ENCODE measurements at places on chromosomes 2 and 18.

DNA sequence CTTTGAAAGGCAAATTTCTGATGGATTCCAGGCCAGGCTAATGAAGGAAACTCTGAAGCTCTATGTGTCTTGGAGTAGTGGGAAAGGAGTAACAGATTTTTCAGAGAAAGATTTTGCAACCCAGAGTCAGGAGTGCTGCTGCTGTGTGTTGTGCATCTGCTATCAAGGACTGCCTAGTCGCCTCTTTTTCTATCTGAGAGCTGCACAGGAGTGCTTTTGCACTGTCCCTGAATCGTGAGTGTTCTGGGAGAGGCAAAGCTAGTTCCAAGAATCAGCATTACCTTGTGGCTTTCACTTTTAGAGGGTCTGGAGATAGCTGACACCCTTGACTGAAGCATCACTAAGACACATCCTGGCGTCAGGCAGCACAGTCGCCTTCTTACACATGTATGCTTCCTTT is 336.4 kb downstream of the PARD3B start:
- DNase-seq, result no peak

- DNase-seq, result no peak
These were observed 195.3 kb downstream of the SMAD2 start for GRCh38 chr18:47735041-47735702.

- DNase-seq, result no peak
These were observed 17.2 kb downstream of the TNP1 start for GRCh38 chr2:216842636-216843035.

DNA sequence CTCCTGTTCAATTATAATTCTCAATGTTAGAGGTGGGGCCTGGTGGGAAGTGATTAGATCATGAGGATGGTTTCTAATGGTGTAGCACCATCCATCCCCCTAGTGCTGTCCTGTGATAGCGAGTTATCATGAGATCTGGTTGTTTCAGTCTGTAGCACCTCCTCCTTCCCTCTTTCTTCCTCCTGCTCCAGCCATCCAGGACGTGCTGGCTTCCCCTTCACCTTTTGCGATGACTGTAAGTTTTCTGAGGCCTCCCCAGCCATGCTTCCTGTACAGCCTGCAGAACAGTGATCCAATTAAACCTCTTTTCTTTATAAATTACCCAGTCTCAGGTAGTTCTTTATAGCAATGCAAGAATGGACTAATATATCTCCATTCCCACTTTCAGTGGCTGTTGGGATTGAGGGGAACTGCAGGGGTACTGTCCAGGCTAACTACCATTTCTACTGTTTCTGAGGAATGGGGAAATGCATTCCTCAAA is 19.2 kb downstream of the SPIRE1 start:
- no peak for DNase-seq

DNA sequence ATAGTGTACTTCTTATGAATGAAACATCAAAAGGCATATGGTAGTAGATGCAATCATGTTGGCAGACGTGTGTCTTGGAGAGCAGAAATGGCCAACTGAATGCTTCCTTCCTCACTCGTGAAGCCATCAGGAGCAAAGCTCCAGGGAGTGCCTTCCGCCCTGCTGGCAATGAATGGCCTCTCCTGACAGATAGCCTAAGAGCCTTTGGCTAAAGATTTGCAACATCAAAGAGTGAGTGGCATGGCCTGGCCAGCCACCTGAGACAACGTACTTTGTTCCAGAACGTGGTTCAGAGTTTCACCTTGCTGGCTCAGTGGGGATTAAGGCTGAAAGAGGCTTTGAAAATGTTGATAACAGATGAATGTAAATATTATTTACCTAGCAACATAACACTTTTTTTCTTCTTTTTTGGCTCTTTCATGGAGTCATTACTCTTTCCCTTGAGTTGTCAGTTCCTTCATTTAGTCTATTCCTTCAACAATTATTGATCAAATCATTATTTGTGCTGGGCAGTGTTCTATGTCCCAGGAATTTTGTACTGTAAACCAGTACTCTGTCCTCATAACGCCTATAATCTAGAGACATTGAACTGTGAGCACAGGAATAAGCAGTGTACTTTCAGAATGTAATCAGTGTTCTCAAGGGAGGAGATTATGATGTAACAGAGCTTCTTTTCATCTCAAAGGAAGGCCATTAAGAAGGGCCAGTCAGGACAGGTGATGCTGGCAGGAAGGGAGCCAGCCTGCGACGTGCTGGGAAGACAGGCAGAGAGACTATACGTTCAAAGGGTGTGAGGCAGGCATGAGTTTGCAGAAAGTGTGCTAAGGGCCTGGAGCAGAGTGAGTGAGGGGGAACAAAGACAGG is 59.4 kb upstream of the SH3RF3 start:
- peak; percentile 47 for DNase-seq

DNA sequence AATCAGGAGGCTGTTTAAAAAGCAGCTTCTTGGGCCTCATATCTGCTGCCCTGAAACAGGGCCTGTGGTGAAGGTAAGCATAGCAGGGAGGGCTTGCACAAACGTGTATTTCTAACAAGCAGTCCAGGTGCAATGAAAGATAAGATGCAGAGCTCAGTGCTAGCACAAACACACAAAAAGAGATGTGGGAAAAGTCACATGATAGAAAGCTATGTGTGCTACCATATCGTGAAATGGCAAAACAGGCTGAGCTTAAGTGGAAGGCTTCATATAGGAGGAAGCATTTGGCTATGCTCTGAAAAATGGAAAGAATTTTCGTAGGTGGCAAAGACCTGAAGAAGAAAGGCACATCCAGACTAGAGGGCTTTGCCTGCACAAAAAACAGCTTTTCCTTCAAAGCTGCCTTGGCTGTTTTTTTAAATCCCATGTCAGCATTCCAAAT is 10.2 kb downstream of the RSAD2 start:
- no peak for DNase-seq

DNA sequence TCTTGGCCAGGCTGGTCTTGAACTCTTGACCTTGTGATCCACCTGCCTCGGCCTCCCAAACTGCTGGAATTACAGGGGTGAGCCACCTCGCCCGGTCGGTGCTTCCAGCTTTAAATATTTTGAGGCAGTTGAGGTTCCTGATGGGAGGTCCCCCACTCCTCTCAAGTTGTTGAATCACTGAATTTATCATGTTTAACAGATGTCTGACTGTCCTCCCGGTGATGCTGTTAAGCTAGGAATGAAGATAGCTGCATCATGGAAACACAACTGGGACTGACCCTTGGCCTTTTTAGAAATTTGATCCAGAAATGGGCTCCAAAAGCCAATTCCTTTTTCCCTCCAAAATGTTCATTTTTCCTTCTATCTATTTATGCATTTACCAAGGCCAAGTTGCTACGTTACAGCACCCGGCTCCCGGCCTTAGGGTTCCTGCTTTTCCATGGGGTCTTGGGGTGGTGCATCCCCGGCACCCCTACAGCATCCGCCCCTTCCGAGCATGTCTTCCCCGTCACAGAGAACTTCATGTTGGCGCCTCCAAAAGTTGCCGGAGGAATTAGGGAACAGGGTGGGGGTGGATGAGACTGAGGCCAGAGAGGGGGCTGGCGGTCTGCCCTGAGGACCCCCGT is 43.9 kb downstream of the PAX8 start:
- DNase-seq, result no peak

DNA sequence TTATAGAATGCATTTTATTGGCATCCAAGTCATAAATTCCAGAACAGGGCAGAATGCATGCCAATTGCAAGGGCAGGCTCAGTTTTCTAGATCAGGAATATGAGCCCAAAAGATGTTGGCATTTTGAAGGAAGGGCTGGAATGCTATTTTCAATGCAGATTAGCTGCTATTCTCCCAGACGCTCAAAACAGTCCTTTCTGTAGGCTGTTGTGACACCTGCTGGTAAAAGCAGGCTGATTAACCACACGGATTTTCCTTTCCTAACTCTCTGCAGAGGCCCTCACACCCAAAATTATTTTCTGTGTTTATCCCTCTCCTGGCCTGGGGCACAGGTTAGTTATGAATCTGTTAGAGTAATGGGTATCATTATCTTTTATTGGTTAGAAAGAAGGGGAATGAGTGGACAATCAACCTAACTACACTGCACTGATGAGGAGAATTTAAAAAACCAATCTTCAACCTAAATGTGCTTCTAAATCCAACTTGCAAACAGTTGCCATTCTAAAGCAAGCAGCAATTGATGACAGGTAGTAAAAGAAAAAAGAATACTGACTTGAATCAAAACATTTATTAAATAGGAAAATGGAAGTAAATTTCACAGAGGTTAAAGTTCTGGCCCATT is 94.0 kb downstream of the PLA2R1 start:
- DNase-seq, result peak; percentile 55

DNA sequence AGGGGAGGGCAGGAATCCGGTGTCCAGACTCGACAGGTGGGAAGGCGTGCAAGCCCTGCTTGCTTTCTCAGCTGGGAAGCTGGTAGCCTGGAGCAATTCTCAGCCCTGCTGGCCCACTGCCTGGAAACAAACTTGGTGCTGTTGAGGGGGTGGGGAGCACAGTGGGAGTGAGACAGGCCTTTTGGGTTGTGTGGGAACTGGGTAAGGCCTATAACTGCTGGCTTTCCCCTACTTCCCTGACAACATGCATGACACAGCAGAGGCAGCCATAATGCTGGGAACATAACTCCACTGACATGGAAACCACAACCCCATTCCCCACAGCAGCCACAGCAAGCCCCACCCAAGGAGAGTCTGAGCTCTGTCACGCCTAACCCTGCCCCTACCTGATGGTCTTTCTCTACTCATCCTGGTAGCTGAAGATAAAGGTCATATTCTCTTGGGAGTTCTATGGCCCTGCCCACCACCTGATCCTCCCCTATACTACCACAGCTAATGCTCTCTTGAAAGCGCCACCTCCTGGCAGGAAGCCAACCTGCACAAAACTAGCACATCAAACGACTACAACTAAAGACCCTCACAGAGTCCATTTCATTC is 122.9 kb upstream of the ACVR1C start:
- DNase-seq, result no peak

GRCh38 chr2:132589111-132589830 is 80.7 kb downstream of the LYPD1 start:
- DNase-seq, result no peak

GRCh38 chr2:174180165-174180724 is 68.1 kb downstream of the OLA1 start:
- DNase-seq, result no peak

GRCh38 chr2:108288534-108289106 is at the start of gene SULT1C2:
Gene SULT1C2 (plus strand): TSS chr2:108288895. CDS start chr2:108293668, 4,773 bp downstream.
- peak; percentile 4 for DNase-seq

DNA sequence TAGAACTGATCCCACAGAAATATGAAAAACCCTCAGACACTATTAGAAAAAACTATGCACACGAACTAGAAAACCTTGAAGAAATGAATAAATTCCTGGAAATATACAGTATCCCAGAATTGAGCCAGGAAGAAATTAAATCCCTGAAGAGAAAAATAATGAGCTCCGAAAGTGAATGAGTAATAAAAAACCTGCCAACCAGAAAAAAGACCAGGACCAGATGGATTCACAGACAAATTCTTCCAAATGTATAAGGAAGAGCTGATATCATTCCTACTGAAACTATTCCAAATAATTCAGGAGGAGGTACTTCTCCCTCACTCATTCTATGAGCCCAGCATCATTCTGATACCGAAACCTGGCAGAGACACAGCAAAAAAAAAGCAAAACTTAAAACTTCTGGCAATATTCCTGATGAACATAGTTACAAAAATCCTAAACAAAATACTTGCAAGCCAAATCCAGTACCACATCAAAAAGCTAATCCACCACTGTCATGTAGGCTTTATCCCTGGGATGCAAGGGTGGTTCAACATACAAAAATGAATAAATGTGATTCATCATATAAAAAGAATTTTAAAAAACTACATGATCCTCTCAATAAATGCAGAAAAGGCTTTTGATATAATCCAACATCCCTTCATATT is 1397.6 kb upstream of the DDX18 start:
- DNase-seq, result no peak

GRCh38 chr2:169910109-169910799 is 83.0 kb downstream of the UBR3 start:
- DNase-seq, result no peak

DNA sequence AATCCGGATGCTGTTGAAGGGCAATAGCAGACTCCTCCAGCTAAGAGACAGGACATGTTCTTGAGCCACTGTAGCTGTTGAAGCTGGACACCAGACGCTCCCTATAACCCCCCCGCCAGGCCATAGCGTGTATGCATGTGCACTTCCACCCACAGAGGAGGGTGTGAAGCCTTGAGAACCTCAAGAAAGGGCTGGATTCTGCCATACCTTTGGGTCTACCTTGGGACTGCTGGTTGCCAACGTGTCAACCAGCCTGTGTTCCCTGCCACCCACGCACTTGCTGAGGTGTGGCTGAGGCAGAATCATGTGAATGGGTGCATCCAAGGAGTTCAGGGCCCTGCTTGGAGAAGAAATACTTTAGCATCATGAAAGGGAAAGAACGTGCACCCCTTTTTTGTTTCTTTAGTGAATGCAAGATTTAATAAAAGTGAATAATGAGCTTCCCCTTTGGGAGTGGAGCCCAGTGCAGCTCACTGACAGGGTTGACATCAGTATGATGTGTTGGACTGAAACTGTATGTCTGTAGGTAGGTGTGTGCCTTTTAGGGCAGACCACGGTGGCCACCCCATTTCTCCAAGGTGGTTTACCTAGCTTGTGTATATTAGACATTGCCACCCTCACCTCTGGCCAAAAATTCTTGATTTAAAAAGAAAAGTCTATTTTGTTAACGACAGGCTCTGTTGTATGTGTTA is 198.3 kb downstream of the MGAT5 start:
- DNase-seq, result no peak

DNA sequence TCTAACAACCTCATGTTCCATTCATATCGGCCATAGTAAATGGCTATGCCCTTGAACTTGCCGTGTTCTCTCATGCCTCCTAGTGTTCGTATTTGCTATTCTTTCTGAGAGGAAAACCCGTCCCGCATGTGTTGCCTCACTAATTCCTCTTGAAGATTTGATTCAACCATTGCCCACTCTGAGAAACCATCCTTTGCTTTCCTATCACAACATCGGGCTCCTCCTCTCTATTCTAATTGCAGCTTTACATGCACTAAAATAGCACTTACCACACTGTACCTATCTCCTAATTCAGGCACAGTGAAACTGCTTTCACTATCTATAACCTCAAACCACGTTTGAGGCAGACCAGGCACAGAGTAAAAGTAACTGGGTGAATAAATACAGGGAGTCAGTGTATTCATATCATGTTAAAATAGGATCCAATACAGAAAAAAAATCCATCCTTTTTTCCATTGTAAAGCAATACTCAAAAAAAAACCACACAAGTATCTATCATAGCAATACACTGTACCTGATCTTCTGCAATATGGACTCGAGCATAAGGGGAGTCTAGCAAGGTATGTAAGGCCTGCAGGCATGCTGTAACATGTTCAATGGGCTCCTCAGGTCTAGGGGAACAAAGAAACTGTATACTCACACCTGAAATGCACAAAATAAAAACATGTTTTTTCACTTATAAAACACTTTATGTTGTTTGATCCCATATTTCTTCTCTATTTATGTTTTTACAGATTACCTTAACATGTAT is 39.0 kb upstream of the STRN start:
- DNase-seq, result no peak
